NCI-H1105 treated with DMSO at 0.1 percent for 48 hours (cell line): ENCODE measurements at places on chromosomes 1 and 21.

- DNase-seq: no peak
Observed at GRCh38 chr1:223153177-223154119, 10.4 kb upstream of the TLR5 start.

DNA sequence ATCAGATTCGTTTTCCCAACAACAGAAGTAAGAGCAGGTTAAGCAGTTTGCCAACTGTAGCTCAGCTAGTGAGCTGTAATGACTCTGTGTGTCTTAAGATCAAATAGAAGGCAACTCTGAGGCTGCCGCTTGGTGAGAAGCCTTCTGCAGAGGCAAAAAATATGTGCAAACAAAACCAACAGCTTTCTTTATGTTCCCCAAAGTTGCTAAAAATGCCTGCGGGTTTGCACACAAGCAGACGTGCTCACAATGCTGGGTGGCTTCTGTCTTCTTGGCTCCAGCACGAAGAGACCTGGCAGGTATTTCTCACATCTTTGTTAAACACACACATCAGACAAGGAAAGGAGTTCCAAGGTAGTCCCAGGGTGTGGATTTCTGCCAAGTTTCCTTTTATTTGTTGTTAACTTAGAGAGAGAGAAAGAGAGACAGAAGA lies 158.9 kb upstream of the JUN start:
- no peak for DNase-seq

DNA sequence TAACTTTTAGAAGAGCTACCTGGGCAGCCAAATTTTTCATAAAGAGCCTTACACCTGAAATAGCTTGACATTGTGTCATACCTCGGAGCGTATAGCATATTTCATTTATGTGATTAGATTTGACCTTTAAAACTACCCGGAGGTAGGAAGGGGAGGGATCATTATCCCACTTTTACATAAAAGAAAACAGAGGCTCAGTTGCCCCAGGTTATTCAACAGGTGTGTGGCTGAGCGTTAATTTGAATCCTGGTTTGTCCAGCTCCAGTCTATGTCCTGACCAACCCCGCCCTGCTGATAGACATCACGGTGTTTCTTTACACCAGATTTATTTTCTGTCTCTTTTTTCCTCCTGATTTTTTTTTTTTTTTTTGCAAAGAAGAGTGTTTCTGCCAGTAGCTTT lies 39.7 kb downstream of the PBX1 start:
- DNase-seq: no peak

- no peak for DNase-seq
Observed at GRCh38 chr1:181206979-181207790, 118.7 kb downstream of the IER5 start.

GRCh38 chr1:80531182-80531581 lies 1269.6 kb upstream of the ADGRL2 start:
- DNase-seq: no peak

DNA sequence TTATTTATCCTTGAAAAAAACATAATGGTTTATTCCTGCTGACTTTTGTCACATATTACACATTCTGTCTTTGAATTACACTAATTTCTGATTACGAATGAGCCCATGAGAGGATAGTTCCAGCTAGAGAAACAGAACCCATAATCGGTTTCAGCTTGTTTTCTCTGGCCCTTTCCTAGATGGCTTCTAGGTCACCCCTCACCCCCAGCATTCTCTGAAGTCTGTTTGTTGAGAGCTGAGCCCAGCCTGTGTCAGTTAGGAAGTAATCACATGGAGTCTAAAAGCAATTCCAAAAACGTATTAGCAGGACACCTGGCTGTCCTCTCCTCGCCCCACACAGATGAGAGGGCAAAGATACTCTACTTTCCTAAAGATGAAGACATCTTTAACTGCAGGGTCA lies 48.9 kb downstream of the KIAA1614 start:
- no peak for DNase-seq

DNA sequence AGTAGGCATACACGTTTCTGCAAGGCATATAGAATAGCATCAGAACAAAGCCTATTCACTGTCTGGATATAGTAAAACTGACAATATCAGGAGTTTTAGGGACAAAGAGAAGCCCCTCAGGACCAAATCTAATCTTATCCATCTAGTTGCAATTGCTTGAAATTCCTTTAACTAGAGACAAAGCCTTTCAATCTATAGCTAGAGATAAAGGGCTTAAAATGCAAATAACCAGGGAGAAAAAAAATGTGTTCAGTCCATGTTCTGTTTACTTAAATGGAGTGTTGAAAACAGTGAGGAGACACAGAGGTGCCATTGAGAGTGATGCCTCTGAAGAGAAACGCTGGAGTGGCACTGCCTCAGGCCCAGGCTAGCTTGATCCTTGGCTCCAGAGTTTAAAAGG lies 286.1 kb downstream of the DPYD start:
- peak; percentile 11 for DNase-seq

DNA sequence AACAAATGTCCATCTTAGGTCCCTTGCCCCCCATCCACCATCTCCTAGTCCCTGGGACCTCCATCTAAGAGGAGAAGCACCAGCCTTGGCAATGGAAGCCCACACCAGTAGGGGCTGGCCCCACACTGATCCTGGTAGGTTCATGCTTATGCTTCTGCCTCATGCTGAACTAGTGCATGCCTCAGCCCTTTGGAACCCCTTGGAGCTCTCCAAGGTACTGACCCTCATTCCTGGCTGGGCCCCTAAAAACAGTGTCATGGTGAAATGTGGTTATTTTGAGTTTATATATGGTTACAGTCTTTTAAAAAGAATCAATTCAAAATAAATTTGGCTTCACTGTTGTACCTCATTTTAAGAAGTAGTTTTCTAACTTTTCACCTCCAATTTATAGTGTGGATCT lies 108.3 kb downstream of the HIVEP3 start:
- DNase-seq: no peak

GRCh38 chr1:163361123-163361934 lies 39.6 kb downstream of the NUF2 start:
- peak; percentile 62 for DNase-seq

- DNase-seq: no peak
Observed at GRCh38 chr1:221100611-221101010, 221.4 kb downstream of the HLX start.

GRCh38 chr1:2255420-2256369 lies 27.6 kb downstream of the SKI start:
- DNase-seq: no peak

DNA sequence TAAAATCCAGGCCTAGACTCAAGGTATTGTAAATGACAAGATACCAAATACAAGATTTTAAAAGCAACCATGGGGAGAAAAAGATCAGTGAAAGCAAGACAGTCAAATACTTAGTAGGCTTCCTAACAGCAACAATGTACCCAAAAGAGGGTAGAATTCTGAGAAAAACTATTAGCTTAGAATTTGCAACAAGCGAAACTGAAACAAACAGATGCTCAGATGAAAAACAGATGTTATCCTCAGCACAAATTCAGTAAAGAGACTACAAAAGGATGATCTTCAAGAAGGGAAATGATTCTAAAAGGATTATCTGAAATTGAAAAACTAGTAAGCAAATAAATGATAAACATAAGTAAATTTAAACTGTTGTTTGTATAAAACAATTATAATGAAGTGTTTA lies 40.0 kb downstream of the PDC start:
- no peak for DNase-seq

- DNase-seq: no peak
Observed at GRCh38 chr21:31135531-31136184, 97.4 kb upstream of the KRTAP19-8 start.

DNA sequence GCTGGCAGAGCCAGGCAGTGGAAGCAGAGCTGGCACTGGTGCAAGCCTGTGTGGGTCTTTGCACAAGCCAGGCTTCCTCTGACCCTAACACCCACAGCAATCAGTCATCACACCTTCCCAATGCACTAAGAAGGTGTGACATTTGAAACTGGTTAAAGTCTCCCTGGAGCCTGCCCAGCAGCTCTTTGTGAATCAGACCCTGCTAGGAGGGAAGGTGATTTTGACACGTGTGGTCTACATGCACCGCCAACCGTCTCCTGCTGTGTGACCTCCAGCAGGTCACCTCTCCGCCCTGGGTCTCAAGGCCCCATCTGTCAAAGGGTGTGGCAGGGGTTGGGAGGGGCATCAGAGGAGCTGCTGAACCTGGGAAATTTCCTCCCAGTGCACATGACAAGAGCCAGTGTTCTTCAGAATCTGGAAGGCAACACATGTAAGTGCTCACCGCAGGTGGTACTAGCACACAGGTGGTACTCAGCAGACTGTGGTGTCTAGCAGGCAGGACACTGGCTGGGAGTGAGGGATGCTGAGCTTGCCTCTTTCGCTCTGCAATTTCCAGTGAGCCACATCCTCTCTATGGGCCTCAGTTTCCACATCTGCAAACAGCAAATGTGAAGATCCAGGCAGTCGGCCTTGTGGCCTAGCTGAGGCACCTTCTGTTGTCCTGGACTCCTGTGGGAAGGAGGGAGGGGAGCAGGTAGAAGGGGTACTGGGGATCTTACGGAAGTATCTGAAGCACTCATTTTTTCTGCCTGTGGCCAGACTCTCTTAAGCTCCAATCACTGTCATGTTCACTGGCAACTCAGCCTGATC lies 123.2 kb downstream of the DMRTB1 start:
- no peak for DNase-seq

GRCh38 chr1:151501474-151501873 lies 9.7 kb upstream of the CGN start:
- no peak for DNase-seq

DNA sequence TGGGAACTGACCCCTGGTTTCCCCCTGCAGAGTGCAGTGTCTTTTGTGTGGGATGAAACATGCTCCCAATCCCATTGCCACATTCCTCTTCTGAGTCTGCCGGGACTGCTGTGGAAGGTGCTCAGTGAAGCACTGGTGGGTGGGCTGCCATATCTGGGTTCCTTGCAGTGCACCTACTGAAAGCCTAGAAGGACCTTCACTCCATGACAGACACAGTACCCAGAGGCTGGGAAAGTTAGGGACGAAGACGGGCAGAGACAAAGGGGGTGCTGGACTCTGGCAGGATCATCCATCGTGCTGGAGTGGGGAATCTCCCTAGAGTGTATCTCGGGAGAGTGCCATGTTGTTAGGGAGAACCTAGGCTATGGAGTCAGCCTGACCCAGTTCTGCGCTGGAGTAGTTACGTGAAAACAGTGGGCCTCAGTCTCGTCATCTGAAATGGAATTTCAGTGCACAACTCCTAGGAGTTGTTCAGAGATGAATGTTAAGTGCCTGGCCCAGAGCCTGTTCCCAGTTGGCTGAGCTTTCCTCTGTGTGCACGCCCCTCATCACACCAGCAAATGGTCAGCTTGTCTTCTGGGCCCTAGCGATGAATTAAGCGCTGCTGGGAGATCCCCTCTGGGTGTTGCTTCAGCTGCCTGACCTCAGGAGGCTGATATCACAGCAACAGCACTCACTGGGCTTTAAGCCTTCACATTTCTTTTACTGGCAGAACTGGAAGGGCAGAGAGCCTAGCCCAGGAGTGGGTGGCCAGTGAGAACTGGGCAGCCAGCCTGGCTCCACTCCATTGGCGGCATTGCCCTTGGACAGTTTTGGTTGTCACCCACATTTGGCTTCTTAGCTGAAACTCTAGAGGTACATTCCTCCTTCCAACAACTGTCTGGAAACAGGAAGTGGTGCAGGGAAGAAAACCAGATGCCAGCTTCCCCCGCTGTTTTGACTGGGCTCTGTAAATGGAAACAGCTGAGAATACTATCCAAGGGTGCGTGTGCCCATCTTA lies 479.8 kb upstream of the VAMP3 start:
- no peak for DNase-seq

GRCh38 chr1:118298397-118298796 lies 113.4 kb upstream of the SPAG17 start:
- DNase-seq: no peak

- no peak for DNase-seq
Observed at GRCh38 chr1:33268927-33269610, 12.8 kb downstream of the ZNF362 start.

DNA sequence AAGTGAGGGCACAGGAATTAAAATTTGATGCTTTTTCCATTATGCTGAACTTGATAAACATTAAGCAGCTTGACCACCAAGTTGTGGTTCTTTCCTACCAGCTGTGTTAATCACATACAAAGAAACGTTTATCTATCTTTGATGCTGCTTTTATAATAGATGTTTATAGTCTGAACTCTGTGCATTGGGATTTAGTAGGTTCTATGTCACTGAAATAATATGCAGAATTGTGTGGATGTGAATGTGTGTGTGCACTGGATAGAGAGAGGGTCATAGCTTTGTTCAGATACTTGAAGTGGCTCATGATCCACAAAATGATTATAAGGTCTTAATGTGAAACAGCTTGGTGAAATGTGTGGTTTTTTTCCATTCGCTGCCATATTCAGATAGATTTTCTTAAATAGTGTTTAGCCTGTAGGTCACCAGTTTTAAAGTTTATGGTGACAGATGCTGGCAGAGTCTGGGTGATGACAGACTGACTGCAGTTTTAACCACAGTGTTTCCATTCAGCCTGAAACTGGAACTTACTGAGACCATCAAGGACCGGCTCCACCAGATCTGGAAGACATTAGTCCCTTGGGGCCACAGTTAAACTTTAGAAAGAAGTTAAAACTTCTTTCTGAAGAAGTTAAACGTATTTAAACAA lies 10.2 kb downstream of the DDI2 start:
- DNase-seq: no peak

- DNase-seq: no peak
Observed at GRCh38 chr1:32693455-32694174, 9.0 kb downstream of the SYNC start.

DNA sequence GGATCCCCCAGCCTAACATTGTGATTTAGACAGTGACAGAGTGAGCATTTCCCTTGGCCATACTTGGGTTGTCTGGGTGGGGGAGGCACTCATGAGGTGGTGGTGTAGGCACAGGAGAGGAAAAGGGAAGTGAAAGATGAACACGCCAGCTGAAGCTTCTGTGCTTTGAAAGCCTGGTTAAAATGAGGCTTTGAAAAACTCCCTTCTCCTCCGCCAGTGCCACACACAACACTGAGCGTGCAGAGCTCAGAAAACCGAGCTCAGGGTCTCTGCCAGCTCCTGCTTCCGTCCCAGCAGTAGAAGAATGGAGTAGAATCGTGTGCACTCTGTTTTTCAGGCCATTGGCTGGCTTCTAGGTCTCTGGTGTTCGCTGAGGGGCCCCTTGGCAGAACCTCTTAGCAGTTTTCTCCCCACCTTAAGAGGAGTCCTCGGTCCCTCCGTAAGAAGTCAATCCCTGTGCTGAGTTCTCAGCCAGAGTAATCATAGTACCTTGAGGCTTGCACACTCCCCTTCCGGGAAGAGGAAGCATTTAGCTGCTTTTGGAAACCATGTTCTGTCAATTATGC lies 12.9 kb downstream of the PLEKHM2 start:
- no peak for DNase-seq

- DNase-seq: no peak
Observed at GRCh38 chr1:246425895-246426294, 81.2 kb downstream of the SMYD3 start.

- no peak for DNase-seq
Observed at GRCh38 chr1:197841883-197842553, 60.4 kb upstream of the C1orf53 start.
